ENCODE measurements at places on chromosomes 3 and 15.

GRCh38 chr15:68334661-68335124, 57.1 kb downstream of the FEM1B start:
- peak; percentile 58 for ATAC-seq

DNA sequence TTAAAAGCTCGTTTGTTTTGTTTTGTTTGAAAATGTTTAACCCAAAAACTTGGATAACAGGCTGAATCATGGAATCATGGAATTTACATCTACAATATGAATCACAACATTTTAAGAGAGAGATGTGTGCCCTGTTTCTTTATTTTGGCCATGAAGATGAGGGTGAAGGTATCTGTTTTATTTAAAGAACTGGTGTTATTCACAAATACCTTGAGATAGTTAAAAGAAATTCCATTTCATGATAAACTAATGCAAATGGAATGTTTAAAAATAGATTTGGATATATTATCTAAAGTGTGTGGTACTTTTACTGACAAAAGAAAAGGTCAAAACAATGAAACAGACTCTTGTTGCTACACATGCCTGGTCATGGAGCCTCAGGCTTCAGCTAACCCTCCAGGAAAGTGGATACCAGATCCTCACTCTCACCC, 486.0 kb upstream of the CFAP20DC start:
- peak; percentile 34 for ATAC-seq

- ATAC-seq: no peak
Measured at GRCh38 chr15:95528920-95529319, 801.6 kb upstream of the NR2F2 start.

GRCh38 chr3:30358871-30359270, 247.5 kb upstream of the TGFBR2 start:
- ATAC-seq: no peak

DNA sequence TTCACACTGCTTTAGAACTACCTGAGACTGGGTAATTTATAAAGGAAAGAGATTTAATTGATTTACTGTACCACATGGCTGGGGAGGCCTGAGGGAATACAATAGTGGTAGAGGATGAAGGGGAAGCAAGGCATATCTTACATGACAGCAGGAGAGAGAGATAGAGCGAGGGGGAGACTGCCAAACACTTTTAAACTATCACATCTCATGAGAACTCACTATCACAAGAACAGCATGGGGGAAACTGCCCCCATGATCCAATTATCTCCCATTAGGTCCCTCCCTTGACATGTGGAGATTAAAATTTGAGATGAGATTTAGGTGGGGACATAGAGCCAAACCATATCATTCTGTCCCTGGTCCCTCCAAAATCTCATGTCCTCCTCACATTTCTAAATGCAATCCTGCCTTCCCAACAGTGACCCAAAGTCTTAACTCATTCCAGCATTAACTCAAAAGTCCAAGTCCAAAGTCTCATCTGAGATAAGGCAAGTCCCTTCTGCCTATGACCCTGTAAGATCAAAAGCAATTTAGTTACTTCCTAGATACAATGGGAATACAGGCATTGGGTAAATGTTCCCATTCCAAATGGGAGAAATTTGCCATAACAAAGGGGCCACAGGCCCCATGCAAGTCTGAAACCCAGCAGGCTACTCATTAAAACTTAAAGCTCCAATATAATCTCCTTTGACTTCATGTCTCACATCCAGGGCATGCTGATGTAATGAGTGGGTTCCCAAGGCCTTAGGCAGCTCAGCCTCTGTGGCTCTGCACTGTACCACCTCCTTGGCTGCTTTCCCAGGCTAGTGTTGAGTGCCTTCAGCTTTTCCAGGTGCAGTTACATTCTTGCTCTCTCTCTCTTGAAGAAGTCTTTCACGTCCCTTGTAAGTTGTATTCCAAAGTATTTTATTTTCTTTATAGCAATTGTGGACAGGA, 481.7 kb upstream of the TGFBR2 start:
- ATAC-seq: peak; percentile 87

GRCh38 chr3:138347960-138348753, at the start of gene MRAS:
Gene MRAS, plus strand, starts transcription at chr3:138348579. Its CDS starts 24,305 bp downstream, at chr3:138372884.
- peak; percentile 84 for ATAC-seq
